ENCODE measurements at places on chromosomes 5 and 9. TPM values are rescaled to one million over a fixed set of nuclear protein-coding genes. Genes with fewer than 3 reads are reported as not detected.

PRLR gene
- 0.08 TPM for total RNA-seq

PCDHGA6 gene
- 0.18 TPM for total RNA-seq

GADD45G gene
- 1.0 TPM for total RNA-seq

PTPRD gene
- 4.4 TPM for total RNA-seq

LCN1 gene
- not detected for total RNA-seq

GALNT12 gene
- not detected for total RNA-seq

SV2C gene
- 0.05 TPM for total RNA-seq

GRCh38 chr9:36893911-36894310, 140.2 kb downstream of the PAX5 start:
- H3K4me3 ChIP-seq: no peak overlapping the region
- H3K4me1 ChIP-seq: no peaks in the 10 kb centered on the region
- no peaks in the 10 kb centered on the region for H3K36me3 ChIP-seq
- H3K27me3 ChIP-seq: peaks cover 62% of the 10 kb centered on the region
- no peak overlapping the region for H3K27ac ChIP-seq

DNA sequence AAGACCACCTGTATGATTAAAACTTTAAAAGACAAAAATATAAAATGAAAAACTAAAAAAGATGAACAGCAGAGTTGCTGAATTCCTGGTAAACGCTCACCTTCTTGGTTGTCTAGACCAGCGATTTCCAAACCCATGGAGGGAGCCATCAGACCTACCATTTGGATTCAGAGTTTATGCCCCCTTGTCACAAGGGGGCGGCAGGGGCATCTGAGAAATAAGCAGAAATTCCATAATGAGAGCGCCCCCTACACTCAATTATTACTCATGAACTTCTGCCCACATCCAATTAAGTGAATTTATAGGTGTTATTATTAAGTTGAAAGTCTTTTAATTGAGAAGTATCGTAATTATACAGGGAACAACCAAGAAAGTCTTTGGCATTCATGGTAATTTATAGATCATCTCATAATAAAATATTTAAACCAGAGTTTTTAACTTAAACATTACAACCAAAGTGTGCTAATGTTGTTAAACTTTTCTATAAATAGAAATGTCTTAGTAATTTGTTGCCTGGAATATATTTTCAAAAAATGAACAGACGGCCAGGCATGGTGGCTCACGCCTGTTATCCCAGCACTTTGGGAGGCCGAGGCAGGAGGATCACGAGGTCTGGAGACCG, 35.2 kb upstream of the SPATA31C2 start:
- no peaks in the 10 kb centered on the region for H3K4me1 ChIP-seq
- peaks cover 29% of the 10 kb centered on the region for H3K27me3 ChIP-seq
- no peaks in the 10 kb centered on the region for H3K36me3 ChIP-seq

DNA sequence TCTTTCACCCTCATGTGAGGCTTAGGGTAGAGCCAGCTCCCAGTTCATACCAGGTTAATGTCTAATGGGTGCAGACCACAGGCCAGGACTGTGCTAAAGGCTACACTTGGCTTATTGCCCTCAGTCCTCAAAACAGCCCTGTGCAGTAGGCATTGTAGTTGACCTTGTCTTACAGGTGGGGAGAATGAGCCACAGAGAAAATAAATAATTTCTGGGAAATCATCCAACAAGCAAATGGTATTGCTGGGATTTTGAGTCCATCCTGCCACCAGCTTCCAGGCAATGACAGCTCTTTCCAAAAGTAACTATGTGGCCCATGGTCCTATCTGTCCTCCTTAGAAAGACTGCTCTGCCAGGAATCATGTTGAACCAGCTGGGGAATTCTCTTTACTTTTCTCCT, 450.0 kb downstream of the GADD45G start:
- H3K4me3 ChIP-seq: no peak overlapping the region
- H3K36me3 ChIP-seq: no peaks in the 10 kb centered on the region
- H3K27me3 ChIP-seq: peaks cover 15% of the 10 kb centered on the region
- DNase-seq: peak; percentile 36

DNA sequence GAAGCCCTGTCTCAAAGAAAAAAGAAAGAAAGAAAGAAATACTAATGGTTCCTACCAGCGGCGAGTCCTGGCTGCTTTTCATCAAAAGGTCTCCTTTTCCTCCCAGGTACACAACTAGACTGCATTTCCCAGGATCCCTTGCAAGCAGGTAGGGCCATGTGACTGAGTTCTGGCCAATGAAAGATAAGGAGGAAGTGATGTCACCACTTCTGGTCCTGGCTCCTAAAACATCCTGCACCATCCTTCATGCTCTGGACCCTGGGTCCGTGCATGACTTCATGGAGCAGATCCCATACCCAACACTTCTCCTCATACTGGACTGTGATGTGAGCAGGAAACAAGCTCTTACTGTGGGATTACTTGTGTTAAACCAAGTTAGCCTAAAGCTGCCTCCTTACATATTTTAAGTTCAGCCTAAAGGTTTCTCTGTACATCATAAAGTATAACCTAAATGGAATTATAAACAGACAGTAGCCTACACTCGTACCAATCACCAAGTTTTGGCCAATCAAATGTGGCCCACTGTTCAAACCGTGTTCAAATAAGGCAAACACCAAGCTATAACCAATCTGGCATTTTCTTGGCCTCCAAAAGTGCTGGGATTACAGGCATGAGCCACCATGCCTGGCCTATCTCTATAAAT, 30.2 kb upstream of the FUBP3 start:
- H3K27me3 ChIP-seq: peaks cover 14% of the 10 kb centered on the region
- H3K36me3 ChIP-seq: no peaks in the 10 kb centered on the region
- DNase-seq: no peak
- H3K4me1 ChIP-seq: no peaks in the 10 kb centered on the region
- no peak overlapping the region for H3K4me3 ChIP-seq
- no peak overlapping the region for H3K27ac ChIP-seq

GRCh38 chr9:133961226-133962165, 30.6 kb downstream of the VAV2 start:
- DNase-seq: no peak
- no peaks in the 10 kb centered on the region for H3K27me3 ChIP-seq
- peaks cover 3% of the 10 kb centered on the region for H3K36me3 ChIP-seq
- no peak overlapping the region for H3K4me3 ChIP-seq
- H3K4me1 ChIP-seq: peaks cover 39% of the 10 kb centered on the region

DNA sequence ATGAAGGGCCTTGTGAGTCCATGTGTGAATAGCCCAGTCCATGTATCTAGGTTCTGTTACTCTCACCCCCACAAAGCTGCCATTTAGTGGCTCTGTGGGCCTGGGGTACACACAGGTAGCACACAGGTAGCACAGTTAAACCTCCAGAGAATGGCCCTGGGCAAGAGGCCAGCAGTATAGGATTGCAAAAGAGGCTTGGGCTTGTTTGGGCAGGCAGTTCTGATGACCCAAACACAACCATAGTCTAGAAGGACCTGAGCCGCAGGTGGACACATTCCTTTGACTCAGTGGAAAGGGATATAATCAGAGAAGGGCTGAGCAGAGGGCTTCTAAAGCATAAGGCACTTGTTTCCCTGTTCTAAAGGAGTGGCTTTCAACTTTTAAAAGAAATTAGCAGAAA, 326.8 kb upstream of the SGCD start:
- H3K4me1 ChIP-seq: no peaks in the 10 kb centered on the region
- no peak for DNase-seq
- H3K36me3 ChIP-seq: no peaks in the 10 kb centered on the region
- H3K4me3 ChIP-seq: no peak overlapping the region
- no peaks in the 10 kb centered on the region for H3K27me3 ChIP-seq

- H3K4me3 ChIP-seq: no peak overlapping the region
- no peaks in the 10 kb centered on the region for H3K27me3 ChIP-seq
- H3K36me3 ChIP-seq: peaks cover 5% of the 10 kb centered on the region
- no peak for DNase-seq
Observed at GRCh38 chr5:108925073-108925472, 177.4 kb downstream of the FER start.

GRCh38 chr5:67149057-67149950, 47.3 kb downstream of the CD180 start:
- no peak for DNase-seq
- no peak overlapping the region for H3K27ac ChIP-seq
- H3K4me3 ChIP-seq: no peak overlapping the region

DNA sequence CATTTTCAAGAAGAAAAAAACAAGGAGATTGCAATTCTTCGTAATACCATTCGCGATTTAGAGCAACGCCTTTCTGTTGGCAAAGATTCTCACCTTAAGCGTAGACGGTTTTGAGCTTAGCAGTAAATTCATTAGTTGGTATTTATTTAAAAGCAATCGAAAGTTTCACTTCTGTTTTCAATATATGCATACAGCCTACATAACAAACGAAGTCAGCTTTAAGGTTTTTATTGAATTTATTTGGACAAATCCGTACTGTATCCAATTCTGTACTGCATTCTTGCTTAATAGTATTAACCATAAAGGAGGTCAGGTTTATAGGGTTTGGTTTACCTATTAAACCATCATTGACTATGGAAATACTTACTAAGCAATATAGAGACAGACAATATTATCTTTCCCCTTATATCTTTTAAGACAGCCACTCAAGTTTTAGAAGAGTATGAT, 12.0 kb downstream of the SELENOP start:
- H3K36me3 ChIP-seq: peaks cover 2% of the 10 kb centered on the region
- no peaks in the 10 kb centered on the region for H3K4me1 ChIP-seq
- H3K27ac ChIP-seq: no peak overlapping the region
- no peak for DNase-seq
- no peak overlapping the region for H3K4me3 ChIP-seq

- no peaks in the 10 kb centered on the region for H3K27me3 ChIP-seq
- no peak overlapping the region for H3K27ac ChIP-seq
- peaks cover 21% of the 10 kb centered on the region for H3K36me3 ChIP-seq
- no peak for DNase-seq
- H3K4me1 ChIP-seq: no peaks in the 10 kb centered on the region
Observed at GRCh38 chr5:103031607-103032006, 88.3 kb downstream of the GIN1 start.

DNA sequence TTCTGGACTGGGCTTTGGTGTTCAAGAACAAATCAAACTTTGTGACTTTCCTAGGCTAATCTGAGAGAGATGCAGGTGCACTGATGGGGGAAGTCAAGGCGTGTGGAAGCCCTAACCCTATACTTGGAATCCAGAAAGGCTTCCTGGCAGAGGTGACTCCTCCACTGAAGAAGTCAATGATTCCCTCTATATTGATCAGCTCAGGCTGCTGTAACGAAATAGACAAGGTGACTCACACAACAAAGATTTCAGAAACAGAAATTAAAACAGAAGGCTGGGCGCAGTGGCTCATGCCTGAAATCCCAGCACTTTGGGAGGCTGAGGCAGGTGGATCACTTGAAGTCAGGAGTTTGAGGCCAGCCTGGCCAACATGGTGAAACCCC, 69.6 kb upstream of the GGTA1 start:
- H3K4me3 ChIP-seq: no peak overlapping the region
- H3K36me3 ChIP-seq: no peaks in the 10 kb centered on the region
- H3K27ac ChIP-seq: no peak overlapping the region
- H3K4me1 ChIP-seq: peaks cover 29% of the 10 kb centered on the region
- H3K27me3 ChIP-seq: no peaks in the 10 kb centered on the region

GRCh38 chr9:117671468-117671867, 32.7 kb upstream of the TLR4 start:
- no peak overlapping the region for H3K4me3 ChIP-seq
- no peak for DNase-seq
- no peaks in the 10 kb centered on the region for H3K36me3 ChIP-seq
- peaks cover 9% of the 10 kb centered on the region for H3K4me1 ChIP-seq
- no peak overlapping the region for H3K27ac ChIP-seq

DNA sequence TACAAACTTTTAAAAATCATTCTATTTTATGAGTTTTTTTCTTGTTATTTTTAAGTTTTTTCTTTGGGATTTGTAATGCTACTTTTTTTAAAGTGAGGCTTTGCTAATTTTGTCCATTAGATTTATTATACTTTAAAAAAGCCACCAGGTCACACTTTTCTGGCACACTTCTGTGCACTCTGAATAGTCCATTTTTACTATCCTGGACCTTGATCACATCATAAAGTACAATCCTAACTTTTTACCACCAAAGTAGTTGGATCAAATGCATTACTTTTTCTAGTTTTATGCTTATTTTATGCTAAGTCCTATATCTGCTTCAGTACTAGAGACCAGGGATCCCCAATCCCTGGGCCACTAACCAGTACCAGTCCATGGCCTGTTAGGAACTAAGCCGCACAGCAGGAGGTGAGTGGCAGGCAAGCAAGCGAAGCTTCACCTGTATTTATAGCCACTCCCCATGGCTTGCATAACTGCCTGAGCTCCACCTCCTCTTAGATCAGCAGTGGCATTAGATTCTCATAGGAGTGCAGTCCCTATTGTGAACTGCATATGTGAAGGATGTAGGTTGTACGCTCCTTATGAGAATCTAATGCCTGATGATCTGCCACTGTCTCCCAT, 16.0 kb downstream of the FRRS1L start:
- H3K36me3 ChIP-seq: no peaks in the 10 kb centered on the region
- H3K4me3 ChIP-seq: no peak overlapping the region
- DNase-seq: peak; percentile 48

DNA sequence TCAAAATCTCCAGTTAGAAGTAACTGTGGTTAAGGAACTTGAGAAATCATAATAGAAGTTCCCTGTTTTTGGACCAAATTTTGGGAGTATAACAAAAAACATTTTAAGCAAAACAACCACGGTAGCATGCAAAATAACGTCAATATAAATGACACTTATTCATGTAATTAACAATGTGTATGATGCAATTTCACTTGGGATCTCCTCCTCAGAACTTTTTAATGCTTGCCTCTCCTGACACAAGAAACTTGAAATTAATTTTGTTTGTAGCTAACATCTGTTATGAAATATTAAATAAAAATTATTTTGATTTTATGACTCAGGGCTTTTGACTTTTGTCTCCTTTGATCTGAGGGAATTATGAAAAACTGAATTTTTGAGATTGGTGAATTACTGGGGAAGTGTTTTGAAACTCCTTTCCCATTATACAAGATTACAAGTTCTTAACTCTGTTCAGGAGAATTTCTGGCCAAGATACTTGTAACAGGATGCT, 149.7 kb downstream of the ATP10B start:
- H3K27me3 ChIP-seq: no peaks in the 10 kb centered on the region
- no peaks in the 10 kb centered on the region for H3K4me1 ChIP-seq
- H3K27ac ChIP-seq: no peak overlapping the region
- DNase-seq: no peak
- H3K36me3 ChIP-seq: no peaks in the 10 kb centered on the region
- H3K4me3 ChIP-seq: no peak overlapping the region

DNA sequence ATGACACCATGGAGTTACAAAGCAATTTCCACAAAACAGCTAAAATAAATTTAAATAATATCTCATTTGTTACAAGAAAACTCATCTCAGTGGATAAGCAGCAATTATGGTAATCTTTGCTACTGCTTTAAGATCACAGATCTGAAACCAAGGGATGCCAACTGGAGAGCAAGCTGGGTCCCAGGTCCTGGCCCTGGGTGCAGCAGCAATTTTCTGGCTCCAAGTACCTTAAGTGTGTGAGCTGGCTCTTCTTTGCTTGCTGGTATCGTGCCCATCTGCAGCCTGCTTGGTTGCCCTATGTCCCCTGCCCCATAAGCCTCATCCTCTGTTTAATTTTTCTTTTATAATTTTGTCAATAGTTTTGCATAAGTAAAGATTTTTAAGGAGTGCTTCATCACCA, 41.5 kb upstream of the DIRAS2 start:
- no peak overlapping the region for H3K4me3 ChIP-seq
- DNase-seq: no peak
- no peak overlapping the region for H3K27ac ChIP-seq
- peaks cover 6% of the 10 kb centered on the region for H3K27me3 ChIP-seq
- no peaks in the 10 kb centered on the region for H3K4me1 ChIP-seq

Measured in osteocyte (in vitro differentiated cells).